ENCODE measurements at places on chromosomes 12 and 14. TPM values are rescaled to one million over a fixed set of nuclear protein-coding genes. Genes with fewer than 3 reads are reported as not detected.

GRCh38 chr14:101243587-101244338, 317.5 kb upstream of the DIO3 start:
- H3K27ac ChIP-seq: no peak overlapping the region
- DNase-seq: no peak
- no peak overlapping the region for H3K4me3 ChIP-seq
- H3K36me3 ChIP-seq: no peaks in the 10 kb centered on the region

THTPA gene
- 8.1 TPM for total RNA-seq

KRT82 gene
- not detected for total RNA-seq

GRCh38 chr14:56686416-56686815, 106.8 kb downstream of the TMEM260 start:
- DNase-seq: no peak
- H3K36me3 ChIP-seq: no peaks in the 10 kb centered on the region
- H3K27me3 ChIP-seq: no peaks in the 10 kb centered on the region
- H3K4me3 ChIP-seq: no peak overlapping the region
- no peaks in the 10 kb centered on the region for H3K4me1 ChIP-seq

- no peaks in the 10 kb centered on the region for H3K36me3 ChIP-seq
- H3K4me3 ChIP-seq: no peak overlapping the region
- H3K27me3 ChIP-seq: no peaks in the 10 kb centered on the region
- no peak overlapping the region for H3K27ac ChIP-seq
- no peaks in the 10 kb centered on the region for H3K4me1 ChIP-seq
Measured at GRCh38 chr14:98931911-98932310, 340.1 kb downstream of the BCL11B start.

P2RX7 gene
- not detected for total RNA-seq

GRCh38 chr12:114136631-114137030, 170.5 kb upstream of the RBM19 start:
- no peaks in the 10 kb centered on the region for H3K27me3 ChIP-seq
- H3K4me1 ChIP-seq: no peaks in the 10 kb centered on the region
- H3K4me3 ChIP-seq: no peak overlapping the region

KCNK13 gene
- not detected for total RNA-seq

DNA sequence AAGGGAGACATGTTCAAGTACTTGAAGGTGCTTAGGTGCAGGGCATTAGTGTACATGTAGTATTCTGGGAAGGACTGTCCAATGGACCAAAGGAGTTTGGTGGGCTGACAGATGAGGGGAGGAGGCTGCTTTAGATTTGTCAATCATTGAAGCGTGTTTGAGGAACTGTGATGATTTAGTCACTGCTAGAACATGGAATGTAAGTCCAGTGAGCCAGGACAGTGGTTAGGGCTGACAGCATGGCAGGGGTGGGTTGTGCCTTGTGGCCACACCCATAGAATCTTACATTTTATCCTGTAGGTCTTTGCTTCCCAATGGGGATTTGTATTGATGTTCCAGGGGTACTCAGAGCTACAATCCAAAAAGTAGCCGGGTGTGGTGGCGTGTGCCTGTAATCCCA, 24.6 kb downstream of the DIP2B start:
- H3K4me3 ChIP-seq: no peak overlapping the region
- peaks cover 26% of the 10 kb centered on the region for H3K4me1 ChIP-seq
- H3K27ac ChIP-seq: no peak overlapping the region
- no peaks in the 10 kb centered on the region for H3K36me3 ChIP-seq
- H3K27me3 ChIP-seq: no peaks in the 10 kb centered on the region

KCNH3 gene
- 0.14 TPM for total RNA-seq

IQSEC3 gene
- 0.46 TPM for total RNA-seq

- DNase-seq: no peak
- H3K4me3 ChIP-seq: no peak overlapping the region
- no peaks in the 10 kb centered on the region for H3K27me3 ChIP-seq
- H3K4me1 ChIP-seq: no peaks in the 10 kb centered on the region
- H3K36me3 ChIP-seq: no peaks in the 10 kb centered on the region
Measured at GRCh38 chr14:104319491-104320241, 181.3 kb downstream of the KIF26A start.

- no peak overlapping the region for H3K4me3 ChIP-seq
- peaks cover 74% of the 10 kb centered on the region for H3K4me1 ChIP-seq
- H3K36me3 ChIP-seq: peaks cover 7% of the 10 kb centered on the region
Measured at GRCh38 chr12:65879878-65880277, 55.6 kb downstream of the HMGA2 start.

DNA sequence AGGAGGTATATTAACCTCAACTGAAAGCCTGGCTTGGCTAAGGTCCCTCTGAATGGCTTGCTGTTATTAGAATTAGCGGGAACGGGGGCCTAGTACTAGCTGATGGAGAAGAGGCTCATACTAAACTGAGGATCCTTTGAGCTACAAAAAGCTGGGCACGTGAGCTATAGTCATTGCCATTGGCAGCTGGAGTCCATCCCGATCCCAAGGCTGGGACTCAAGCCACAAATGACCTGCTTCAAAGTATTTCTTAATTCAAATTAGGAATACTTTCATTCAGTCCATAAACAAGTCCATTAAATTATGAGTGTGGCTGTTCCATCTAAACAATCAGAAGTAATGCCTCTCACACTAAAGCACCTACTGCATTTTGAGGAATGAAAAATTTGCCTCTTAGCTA, 114.5 kb downstream of the DACT1 start:
- H3K4me3 ChIP-seq: no peak overlapping the region
- peaks cover 26% of the 10 kb centered on the region for H3K4me1 ChIP-seq
- no peaks in the 10 kb centered on the region for H3K36me3 ChIP-seq
- no peaks in the 10 kb centered on the region for H3K27me3 ChIP-seq

- peaks cover 5% of the 10 kb centered on the region for H3K36me3 ChIP-seq
- no peaks in the 10 kb centered on the region for H3K27me3 ChIP-seq
- H3K4me1 ChIP-seq: peaks cover 14% of the 10 kb centered on the region
- no peak overlapping the region for H3K4me3 ChIP-seq
- H3K27ac ChIP-seq: no peak overlapping the region
Measured at GRCh38 chr12:53169644-53170043, 10.9 kb upstream of the ZNF740 start.

SYNDIG1L gene
- total RNA-seq: not detected

ATP5MC2 gene
- 237 TPM for total RNA-seq

- no peak for DNase-seq
- H3K4me3 ChIP-seq: peak overlapping the region; percentile 34
- no peaks in the 10 kb centered on the region for H3K27me3 ChIP-seq
- peak overlapping the region; percentile 87 for H3K27ac ChIP-seq
- peaks cover 36% of the 10 kb centered on the region for H3K4me1 ChIP-seq
Measured at GRCh38 chr12:12804011-12804410, 9.1 kb upstream of the DDX47 start.

GRCh38 chr14:68716698-68717097, 76.2 kb downstream of the ZFP36L1 start:
- H3K27ac ChIP-seq: no peak overlapping the region
- no peaks in the 10 kb centered on the region for H3K27me3 ChIP-seq
- no peaks in the 10 kb centered on the region for H3K36me3 ChIP-seq
- no peak overlapping the region for H3K4me3 ChIP-seq
- H3K4me1 ChIP-seq: no peaks in the 10 kb centered on the region

GRCh38 chr14:106120101-106120500, 593.7 kb downstream of the TMEM121 start:
- no peaks in the 10 kb centered on the region for H3K27me3 ChIP-seq
- no peaks in the 10 kb centered on the region for H3K4me1 ChIP-seq
- no peak overlapping the region for H3K27ac ChIP-seq
- no peak overlapping the region for H3K4me3 ChIP-seq
- H3K36me3 ChIP-seq: no peaks in the 10 kb centered on the region

- H3K36me3 ChIP-seq: no peaks in the 10 kb centered on the region
- H3K27ac ChIP-seq: no peak overlapping the region
- H3K4me3 ChIP-seq: no peak overlapping the region
- H3K4me1 ChIP-seq: no peaks in the 10 kb centered on the region
- peaks cover 13% of the 10 kb centered on the region for H3K27me3 ChIP-seq
- DNase-seq: no peak
Measured at GRCh38 chr12:113665457-113665856, 193.8 kb upstream of the LHX5 start.

DNA sequence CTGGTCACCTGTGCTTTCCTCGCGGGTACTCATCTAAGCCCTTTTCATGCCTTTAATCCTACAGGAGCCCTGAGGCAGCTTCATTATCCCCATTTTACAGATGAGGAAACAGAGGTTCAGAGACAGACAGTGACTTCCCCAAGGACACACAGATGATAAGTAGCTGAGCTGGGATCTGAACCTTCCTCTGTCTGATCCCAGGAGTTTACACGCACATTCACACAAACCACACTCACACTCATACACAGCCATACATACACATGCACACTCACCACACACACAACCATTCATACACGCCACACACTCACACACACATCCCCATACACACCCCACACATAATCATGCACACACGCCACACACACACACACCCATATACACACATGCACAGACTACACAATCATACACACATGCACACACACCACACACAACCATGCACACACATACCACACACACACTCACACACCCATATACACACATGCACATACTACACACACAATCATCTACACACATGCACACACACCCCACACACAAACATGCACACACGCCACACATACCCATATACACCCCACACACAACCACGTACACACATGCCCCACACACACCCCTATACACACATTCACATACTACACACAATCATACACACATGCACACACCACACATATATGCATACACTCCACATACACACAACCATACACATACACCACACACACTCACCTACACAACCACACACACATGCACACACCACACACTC, 2.7 kb downstream of the TMEM119 start:
- no peaks in the 10 kb centered on the region for H3K36me3 ChIP-seq
- no peak overlapping the region for H3K27ac ChIP-seq

DNA sequence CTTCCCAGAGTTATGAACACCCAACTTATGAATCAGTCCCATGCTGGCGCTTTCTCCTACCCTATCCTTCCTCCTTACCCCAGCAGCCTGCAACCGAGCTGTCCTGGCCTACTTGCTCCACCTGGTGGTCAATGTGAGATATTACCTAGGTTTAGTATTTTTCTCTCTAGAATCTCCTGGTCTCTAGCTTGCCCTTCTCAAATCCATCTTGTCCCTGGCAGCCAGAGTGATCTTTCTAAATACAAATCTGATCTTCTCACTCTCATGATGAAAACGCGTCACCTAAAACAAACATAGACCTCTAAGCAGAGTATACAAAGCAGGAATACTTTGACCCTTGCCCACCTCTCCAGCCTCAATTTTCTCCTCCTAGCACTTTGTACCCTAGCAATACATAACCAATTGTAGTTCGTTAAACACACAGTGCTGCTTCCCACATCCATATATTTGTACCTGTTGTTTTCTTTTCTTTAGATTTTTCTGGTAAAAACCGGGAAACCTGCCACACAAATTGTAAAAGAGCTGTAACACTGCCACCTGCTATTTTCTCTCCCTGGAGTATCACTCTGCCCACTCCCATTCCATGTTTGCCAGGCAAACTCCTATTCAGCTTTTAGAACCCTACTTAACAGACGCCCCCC, 20.0 kb upstream of the TCP11L2 start:
- H3K27me3 ChIP-seq: peaks cover 4% of the 10 kb centered on the region
- H3K4me1 ChIP-seq: no peaks in the 10 kb centered on the region
- H3K27ac ChIP-seq: no peak overlapping the region
- H3K4me3 ChIP-seq: no peak overlapping the region

HELB gene
- 4.5 TPM for total RNA-seq

DNA sequence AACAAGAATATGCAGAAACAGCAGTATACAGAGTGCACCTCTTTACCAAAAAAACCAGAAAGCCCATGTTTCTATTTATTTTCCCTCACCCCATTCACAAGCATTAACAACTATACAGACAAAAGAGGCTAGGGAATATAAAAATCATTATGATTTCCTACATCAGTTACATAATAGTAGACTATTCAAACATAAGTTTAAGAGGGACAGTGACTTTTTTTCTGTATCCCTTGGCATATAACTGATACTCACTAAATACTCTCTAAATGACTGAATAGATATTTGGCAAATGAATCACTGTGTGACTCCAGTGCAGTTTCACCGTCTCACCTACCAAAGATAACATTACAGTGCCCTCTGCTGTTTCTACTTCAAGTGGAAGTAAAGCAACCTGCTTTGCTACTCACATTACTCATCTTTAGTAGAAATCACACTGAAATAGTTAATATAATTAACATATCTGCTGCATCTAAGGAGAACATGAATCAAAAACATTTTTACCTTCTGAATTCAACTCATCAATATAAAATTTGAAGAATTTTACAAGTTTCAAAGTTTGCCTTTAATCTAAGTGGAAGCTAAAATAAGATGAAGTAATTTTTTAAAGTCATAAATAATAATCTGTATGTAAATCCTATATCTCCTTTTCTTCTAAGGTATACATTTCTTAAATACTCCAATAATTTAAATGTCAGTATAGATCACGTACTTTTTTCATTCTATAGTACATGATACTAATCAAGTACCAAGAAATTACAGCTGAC, 103.8 kb downstream of the OSBPL8 start:
- peaks cover 8% of the 10 kb centered on the region for H3K4me1 ChIP-seq
- no peaks in the 10 kb centered on the region for H3K27me3 ChIP-seq
- no peak overlapping the region for H3K4me3 ChIP-seq
- peak; percentile 90 for DNase-seq
- peak overlapping the region; percentile 55 for H3K27ac ChIP-seq

CCDC177 gene
- total RNA-seq: not detected

LMNTD1 gene
- not detected for total RNA-seq

DNA sequence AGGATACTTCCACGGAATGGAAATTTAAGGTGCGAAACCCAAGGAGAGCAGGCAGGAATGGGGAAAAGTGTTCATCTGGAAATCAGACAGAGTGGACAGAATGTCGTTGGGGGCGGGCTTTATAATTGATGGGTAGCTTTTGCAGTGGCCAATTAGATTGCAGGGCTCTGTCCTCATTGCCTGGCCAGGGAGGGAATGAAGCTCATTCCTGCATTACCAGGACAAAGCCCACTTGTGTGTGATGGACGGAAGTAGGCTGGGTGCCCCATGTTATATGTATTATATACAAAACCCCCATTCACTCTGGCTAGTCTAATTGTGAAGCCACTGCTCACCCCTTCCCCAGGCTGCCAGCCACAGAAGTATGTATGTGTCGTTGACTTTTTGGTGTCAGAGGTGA, 23.6 kb downstream of the ZNF664 start:
- no peaks in the 10 kb centered on the region for H3K27me3 ChIP-seq
- no peak overlapping the region for H3K4me3 ChIP-seq
- no peak overlapping the region for H3K27ac ChIP-seq
- peaks cover 10% of the 10 kb centered on the region for H3K36me3 ChIP-seq
- no peak for DNase-seq

FAR2 gene
- total RNA-seq: 3.3 TPM

DNA sequence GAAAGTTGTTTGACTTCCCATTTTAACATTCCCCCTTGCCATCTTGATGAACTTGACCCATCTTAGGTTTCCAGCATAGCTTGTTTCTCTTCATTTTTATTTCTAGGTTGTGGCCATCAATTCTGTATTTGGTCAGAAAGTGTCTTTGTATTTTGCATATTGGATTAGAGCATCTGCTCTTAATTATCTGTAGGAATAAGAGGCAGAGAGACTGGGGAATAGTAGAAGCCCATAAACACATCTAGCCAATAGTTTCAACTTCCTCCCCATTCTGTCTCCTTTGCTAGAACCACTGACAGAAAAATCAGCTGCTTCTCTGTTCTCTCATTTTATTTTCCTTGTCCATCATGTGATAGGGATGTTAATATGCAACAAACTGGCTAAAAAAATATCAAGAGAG, 8.2 kb downstream of the SOCS2 start:
- no peaks in the 10 kb centered on the region for H3K36me3 ChIP-seq
- DNase-seq: no peak
- H3K27me3 ChIP-seq: no peaks in the 10 kb centered on the region
- H3K4me3 ChIP-seq: no peak overlapping the region

ARHGAP9 gene
- total RNA-seq: 2.5 TPM

KRT6C gene
- not detected for total RNA-seq

- peaks cover 3% of the 10 kb centered on the region for H3K27me3 ChIP-seq
- H3K36me3 ChIP-seq: no peaks in the 10 kb centered on the region
- no peak for DNase-seq
Measured at GRCh38 chr12:2745655-2746054, 49.1 kb upstream of the FKBP4 start.

ARHGEF40 gene
- 129 TPM for total RNA-seq

ADCY4 gene
- total RNA-seq: 0.32 TPM
